ENCODE measurements at places on chromosomes 13 and 19. TPM values are rescaled to one million over a fixed set of nuclear protein-coding genes. Genes with fewer than 3 reads are reported as not detected.

The SYNE4 gene
- total RNA-seq: 1.2 TPM

The PRDX2 gene
- total RNA-seq: 208 TPM

The LILRB5 gene
- not detected for total RNA-seq

The KLK4 gene
- total RNA-seq: not detected

The FXYD7 gene
- total RNA-seq: not detected

The APOC4 gene
- not detected for total RNA-seq

The ZNF480 gene
- total RNA-seq: 4.7 TPM

The PSG2 gene
- not detected for total RNA-seq

The LYL1 gene
- total RNA-seq: 1.8 TPM

The USF2 gene
- total RNA-seq: 106 TPM

The USE1 gene
- 26.4 TPM for total RNA-seq

The CEACAM4 gene
- not detected for total RNA-seq

The FUT6 gene
- not detected for total RNA-seq

The PNMA8A gene
- total RNA-seq: 1.1 TPM

The NLRP7 gene
- total RNA-seq: not detected

The CD70 gene
- total RNA-seq: 43.3 TPM

The ZNF813 gene
- 6.0 TPM for total RNA-seq

The PSG4 gene
- not detected for total RNA-seq

The CPAMD8 gene
- not detected for total RNA-seq

The KCNN4 gene
- total RNA-seq: 89.2 TPM

The S1PR5 gene
- total RNA-seq: 1.1 TPM

The MISP gene
- not detected for total RNA-seq

The AMER2 gene
- not detected for total RNA-seq

The CCDC8 gene
- total RNA-seq: not detected

The PROZ gene
- total RNA-seq: not detected

The IGFL1 gene
- total RNA-seq: not detected

The N4BP2L1 gene
- 12.9 TPM for total RNA-seq

The CEBPG gene
- 28.4 TPM for total RNA-seq

The CYP4F8 gene
- total RNA-seq: not detected

The NDUFB7 gene
- 128 TPM for total RNA-seq

The PSG7 gene
- total RNA-seq: not detected

The LRG1 gene
- 0.21 TPM for total RNA-seq

The CELF5 gene
- total RNA-seq: 0.13 TPM

The FOSB gene
- 3.9 TPM for total RNA-seq

The ING1 gene
- total RNA-seq: 17.5 TPM

The RDH8 gene
- not detected for total RNA-seq
